CD4-positive, alpha-beta T cell treated with Interleukin-4 for 4 hours (primary cell): ENCODE measurements at places on chromosomes 6 and 20.

DNA sequence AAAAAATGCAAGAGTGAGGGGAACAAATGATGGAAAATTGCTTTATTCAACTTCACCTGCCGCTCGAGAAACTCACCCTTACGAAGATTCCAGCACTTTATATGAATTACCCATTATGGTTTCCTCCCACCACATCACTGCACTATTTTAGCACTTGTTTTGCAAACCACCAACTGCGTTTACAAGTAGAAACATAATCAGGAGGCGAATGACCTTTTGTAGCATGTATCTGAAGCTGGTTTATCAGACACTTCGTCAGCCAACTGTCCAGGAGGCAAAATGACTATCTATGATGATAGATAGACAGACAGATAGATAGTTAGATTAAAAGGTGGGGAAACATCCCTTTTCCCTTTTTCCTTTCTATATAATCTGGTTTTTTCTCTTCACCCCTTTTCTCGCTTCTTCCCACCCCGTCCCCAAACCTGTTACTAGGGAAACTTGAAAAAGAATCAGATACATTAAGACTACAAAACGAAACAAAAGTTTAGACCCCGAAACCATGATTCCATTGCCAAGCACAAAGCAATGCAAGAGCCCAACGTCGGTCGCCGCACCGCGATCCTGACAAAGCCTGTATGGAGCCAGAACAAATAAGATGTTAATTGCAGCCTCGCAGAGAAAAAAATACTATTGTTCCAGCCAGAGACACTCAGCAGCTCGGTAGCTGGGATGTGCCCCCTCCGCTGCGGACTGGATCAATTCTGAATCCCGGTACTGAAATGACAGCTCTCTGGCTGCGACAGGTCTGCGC, 933 bp upstream of the ADGRB3 start:
- DNase-seq: no peak

GRCh38 chr6:113205553-113205952, 651.6 kb upstream of the MARCKS start:
- no peak for DNase-seq

GRCh38 chr20:18188434-18188833, 50.8 kb downstream of the KAT14 start:
- no peak for DNase-seq

- DNase-seq: no peak
Observed at GRCh38 chr6:74942130-74942529, 263.7 kb downstream of the COL12A1 start.

DNA sequence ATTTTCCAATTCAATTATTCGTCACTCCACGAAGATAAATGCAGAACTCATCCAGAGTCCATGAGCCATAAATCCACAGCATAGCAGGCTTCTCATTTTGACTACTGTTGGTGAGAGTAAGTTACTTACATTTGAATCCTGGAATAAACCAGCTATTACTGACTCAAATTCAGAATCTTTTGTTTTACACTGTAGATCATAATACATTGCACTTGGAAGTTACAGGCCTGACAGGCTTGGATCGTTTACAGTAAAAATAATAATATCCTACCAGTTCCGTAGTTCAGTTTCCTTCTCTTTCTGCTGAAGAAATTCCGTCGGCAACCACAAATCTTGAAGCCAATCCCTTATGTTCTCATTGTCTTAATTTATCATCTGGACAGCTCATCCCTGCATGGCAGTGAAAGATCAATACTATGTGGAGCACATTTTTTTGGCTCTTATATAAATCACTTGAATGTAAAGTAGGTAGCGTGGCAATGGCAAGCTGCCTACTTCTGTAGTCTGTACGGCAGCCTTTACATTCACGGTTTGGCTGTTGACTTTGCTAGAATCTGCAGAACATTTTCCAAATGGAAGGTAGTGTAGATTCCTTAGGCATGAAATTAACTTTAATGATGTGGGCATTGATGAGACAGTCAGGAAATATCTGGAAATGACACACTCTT, 142.9 kb downstream of the WDR27 start:
- no peak for DNase-seq
